ENCODE measurements at places on chromosomes 5 and 9.

DNA sequence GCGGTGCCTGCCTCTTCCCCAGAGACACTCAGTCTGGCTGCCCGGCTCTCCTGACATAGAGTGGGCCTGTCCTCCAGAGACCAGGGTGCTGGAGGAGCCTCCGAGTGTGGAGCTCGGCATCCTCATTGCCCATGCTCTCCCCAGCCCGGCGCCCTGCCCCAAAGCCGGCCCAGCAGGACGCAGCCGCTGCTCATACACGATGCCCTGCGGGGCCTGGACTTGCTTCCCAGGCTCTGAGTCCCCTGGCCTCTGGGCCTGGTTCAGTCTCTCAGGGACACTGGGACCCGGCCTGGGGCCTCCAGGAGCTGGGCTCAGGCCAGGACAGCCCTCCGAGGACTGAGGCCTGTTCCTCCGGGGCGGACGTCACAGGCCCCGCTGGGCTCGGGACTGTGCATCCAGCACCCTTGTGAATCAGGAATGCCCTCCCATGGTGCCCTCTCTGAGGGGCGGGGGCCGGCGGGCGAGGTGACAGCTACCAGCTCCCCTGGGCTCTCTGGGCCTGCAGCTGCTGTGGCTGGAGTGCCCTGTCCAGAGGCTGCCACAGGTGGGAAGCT lies 23.2 kb downstream of the TPPP start:
- DNase-seq, result no peak

- no peak for DNase-seq
Observed at GRCh38 chr5:72210888-72211678, 103.8 kb downstream of the MAP1B start.

DNA sequence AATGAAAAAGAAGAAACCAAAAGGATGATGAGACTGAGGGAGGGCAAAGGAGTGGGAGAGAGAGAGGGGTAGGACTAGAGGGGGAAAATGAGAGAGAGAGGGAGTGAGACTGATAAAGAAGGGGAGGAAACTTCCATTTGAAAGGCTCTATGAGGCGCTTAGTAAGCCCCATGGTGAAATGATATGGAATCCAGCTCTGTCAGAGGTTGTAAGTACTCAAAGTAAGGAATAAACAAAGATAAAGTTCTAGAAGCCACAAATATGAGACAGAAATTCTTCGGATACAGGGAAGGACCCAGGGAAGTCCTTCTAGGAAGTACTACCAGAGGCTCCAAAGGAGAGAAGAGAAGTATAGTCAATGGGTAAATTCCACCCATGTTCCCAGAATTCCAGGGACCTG lies 21.7 kb upstream of the VLDLR start:
- no peak for DNase-seq

DNA sequence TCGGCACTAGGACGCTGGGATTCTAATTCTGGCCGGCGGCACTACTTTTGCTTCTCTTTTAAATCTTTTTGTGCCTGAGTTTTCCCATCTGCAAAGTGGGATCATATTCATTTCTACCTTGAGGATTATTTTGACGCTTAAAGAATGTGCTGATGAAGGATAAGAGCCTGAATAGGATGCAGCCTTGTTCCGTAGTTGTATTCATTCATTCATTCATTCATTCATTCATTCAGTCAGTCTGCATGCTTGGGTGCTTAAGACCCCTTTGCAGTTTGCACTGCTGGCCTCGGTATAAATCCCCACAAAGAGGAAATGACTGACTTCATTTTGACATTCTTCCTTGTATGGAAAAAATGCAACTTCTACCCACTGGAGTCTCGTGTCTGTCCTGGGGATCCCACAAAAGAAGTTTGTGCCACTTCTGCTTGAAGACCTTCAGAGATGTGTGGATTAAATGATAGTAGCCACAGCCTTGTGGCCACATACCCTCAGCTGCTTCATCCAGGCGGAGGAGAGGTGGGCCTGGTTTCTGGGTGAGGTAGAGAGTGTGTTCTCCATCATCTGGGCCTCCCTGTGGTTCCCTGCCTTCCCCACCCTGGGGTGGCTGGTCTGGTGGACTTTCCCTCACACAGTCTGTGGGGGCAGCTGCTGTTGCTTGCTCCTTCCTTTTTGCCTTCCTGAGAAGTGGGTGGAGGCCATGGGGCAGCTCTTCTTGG lies 62.6 kb downstream of the PPARGC1B start:
- DNase-seq, result no peak

- no peak for DNase-seq
Observed at GRCh38 chr5:137231540-137231939, 267.6 kb downstream of the SPOCK1 start.

GRCh38 chr9:113456235-113456634 lies 7.3 kb upstream of the RGS3 start:
- DNase-seq, result no peak

- DNase-seq, result no peak
Observed at GRCh38 chr9:127452691-127453090, 1.4 kb downstream of the LRSAM1 start.

DNA sequence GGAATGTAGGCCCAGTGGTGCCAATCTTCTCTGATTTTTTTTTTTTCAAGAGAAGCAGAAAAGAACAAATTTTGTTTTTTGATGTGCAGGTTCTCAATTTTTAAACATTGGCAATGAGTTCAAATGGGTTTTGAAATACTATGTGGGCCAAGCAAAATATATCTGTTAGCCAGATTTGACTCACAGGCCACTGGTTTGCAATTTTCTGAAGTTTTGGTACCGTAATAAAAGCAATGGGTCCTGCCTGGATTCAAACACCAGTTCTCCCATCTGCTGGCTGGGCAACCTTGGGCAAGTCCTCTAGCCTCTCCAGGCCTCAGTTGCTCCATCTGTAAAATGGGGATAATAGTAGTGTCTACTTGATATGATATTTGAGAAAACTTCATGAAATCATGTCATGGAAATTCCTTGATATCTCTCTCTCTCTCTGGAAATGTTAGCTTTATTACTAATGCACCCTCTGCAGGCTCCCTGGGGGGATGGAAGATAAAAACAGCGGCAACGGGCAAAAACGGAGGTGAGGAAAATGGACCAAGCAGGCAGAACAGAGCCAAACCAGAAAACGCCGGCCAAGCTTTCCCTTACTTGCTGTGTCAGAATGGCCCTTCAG lies 63.4 kb downstream of the SMIM23 start:
- no peak for DNase-seq

DNA sequence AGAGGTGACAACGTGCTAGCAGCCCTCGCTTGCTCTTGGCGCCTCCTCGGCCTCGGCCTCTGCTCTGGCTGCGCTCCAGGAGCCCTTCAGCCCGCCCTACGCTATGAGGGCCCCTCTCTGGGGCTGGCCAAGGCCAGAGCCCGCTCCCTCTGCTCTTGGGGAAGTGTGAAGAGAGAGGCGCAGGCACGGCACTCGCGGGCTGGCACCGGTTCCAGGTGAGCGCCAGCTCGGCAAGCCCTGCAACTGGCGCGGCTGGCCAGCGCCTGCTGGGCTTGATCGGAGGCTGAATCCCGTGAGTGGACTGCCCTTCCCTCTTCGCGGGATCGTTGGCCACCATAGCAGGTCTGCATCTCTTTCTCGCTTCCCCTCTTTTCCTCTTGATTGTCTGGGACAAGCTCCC lies 298.0 kb upstream of the PTPRD start:
- no peak for DNase-seq

GRCh38 chr5:56179442-56179841 lies 53.7 kb downstream of the ANKRD55 start:
- no peak for DNase-seq

DNA sequence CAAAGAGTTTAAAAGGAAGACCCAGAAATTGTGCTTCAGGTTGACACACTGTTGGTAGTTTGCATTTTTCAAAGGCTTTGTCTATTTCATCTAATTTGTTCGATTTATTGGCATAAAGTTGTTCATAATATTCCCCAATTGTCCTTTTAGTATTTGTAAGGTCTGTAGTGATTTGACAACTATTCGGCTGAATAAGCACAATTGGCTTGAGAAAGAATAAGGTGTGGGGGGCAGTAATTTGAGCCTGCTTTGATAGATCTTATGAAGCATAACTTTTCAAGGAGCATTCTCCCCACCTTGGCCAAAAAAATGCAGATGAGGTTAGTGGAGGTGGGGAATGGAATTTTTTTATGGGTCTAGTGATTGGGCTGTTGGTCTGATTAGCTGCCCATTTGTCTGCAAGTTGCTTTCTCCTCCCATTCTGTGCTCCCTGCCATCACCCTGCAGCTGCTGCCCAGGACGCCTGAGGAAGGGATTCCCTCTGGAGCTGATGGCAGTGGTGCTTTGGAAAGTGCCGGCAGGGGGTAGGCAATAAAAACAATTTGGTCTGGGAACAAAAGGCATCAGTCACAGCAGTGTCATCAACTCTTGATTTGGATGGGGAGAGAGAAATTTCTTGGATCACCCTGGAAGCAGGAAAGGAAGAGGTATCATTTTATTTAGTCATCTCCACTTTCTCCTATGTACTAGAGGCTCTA lies 26.6 kb downstream of the WNT8A start:
- no peak for DNase-seq

- no peak for DNase-seq
Observed at GRCh38 chr9:36946653-36947052, 87.4 kb downstream of the PAX5 start.

- no peak for DNase-seq
Observed at GRCh38 chr5:142690667-142691066, 4.8 kb upstream of the FGF1 start.

GRCh38 chr9:12604164-12604821 lies 88.9 kb upstream of the TYRP1 start:
- DNase-seq, result no peak

DNA sequence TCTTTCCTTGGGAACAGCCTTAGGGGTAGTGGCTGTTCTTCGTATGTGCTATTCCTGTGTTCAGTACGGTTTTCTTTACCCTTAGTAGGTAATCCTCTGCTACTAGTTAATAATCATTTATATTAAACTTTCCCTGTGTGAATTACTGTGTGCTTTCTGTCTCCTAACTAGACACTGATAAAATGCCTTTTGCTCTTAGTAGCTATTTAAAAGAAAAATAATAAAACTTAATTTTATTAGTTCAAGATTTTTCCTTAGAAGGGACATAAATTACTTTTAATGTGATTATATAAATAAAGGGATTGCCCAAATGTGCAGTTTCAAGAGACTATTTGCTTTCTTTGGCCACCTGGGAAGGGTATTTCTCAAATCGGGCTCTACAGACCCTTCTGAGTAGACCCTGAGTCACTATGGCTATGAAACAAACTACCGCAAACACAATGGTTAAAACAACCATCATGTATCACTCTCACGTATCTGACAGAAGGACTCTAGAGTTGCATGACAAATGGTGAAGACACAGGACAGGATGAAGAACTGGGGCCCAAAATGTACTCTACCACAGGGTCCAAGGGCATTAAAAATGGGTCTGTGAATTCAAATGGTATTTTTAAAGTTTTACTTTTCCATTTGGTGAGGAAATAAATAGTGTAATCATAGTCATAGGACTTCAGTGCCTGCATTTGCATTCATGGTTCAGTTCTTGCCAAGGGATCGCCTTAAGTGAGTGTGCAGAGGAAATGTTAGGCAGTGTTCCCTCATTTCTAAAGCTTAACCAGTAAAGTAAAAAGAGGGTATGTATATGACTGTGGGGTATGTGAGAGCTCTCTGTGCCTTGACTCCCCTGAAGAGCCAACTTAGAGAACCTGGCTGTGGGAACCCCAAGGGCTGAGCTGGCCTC lies 97.0 kb downstream of the TSSK1B start:
- DNase-seq, result no peak

DNA sequence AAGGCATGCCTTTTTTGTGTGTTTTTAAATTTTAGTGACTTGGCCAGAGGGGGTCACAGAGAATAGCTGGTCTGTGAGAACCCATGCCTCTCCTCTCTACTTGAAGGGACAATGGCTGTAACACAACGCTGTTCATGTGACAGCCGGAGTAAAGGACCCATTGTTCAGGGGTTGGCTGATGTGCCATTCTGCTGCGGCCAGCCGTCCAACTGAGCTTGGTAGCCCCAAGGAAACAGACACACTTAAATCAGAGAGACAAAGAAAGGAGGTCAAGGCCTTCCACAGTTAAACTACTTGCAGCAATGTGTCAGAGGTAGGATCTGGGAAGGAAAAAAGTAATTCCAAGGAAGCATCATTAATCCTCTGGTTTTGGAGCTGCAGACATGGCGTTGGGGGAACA lies 8.1 kb downstream of the MEGF10 start:
- DNase-seq, result no peak

DNA sequence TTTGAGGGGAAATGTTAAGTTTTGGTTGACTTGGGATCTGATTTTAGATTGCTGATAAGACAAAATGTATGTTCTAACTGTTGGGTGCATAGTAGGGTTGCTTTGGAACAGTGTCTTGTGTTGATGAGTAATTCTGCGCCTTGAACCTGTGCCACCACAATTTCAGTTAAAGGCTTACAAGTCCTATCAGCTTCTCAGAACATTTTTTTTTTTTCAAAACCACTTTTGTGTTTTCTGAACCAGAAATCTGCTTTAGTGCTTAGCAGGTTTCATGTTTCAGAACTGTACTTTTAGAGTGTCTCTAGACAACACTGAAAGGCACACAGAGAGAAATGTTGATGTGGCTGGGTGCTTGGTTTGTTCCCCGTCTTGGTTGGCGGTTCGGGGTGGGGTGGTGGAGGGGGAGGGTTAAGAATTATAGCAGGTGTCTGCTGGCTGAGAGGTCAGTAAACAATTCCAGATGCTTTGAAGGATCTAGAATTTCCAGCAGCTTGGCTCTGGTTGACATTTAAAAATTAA lies 84.6 kb downstream of the ANKRD55 start:
- no peak for DNase-seq

GRCh38 chr9:87792831-87793288 lies 66.9 kb downstream of the CTSL start:
- DNase-seq, result no peak

GRCh38 chr9:88741335-88741734 lies 206.4 kb downstream of the NXNL2 start:
- no peak for DNase-seq

DNA sequence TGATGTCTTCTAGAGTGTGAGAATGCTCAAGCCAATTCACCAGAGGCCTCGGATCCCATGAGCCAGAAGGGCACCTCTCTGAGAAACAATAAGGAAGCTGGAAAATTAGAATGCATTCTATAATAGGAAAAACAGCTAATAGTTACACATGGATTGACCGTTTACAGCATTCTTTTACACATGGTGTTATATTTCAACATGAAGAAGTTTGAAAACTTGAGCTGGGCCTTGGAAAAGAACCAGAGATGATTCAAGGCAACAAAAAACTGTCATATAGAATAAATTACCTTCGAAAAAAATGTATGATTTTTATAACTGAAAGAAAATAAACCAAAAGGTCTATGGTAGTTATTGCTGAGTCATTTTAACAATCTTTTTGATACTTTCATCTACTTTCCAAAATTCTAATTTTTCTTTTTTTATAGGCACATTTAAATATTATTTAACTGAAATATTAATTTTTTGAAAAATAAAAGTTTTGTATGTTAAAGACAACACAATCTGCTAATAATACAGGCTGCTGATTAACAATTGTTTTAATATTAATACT lies 6.2 kb downstream of the SH3TC2 start:
- no peak for DNase-seq

GRCh38 chr9:3179711-3180110 lies 335.8 kb upstream of the PUM3 start:
- no peak for DNase-seq

GRCh38 chr5:179410291-179411160 lies 65.3 kb upstream of the ADAMTS2 start:
- no peak for DNase-seq

All from stimulated activated CD4-positive, alpha-beta T cell treated with anti-CD3 and anti-CD28 coated beads, Interleukin-1b, Interleukin-23, amount 100 ng/mL, for 1 hour (primary cell).